HCT116 (cell line): ENCODE measurements at places on chromosomes 4 and X.

- DNase-seq = no peak
These were observed 12.6 kb downstream of the NR0B1 start for GRCh38 chrX:30296408-30297254.

GRCh38 chrX:6456196-6456595, 78.7 kb downstream of the VCX3A start:
- no peak for DNase-seq

DNA sequence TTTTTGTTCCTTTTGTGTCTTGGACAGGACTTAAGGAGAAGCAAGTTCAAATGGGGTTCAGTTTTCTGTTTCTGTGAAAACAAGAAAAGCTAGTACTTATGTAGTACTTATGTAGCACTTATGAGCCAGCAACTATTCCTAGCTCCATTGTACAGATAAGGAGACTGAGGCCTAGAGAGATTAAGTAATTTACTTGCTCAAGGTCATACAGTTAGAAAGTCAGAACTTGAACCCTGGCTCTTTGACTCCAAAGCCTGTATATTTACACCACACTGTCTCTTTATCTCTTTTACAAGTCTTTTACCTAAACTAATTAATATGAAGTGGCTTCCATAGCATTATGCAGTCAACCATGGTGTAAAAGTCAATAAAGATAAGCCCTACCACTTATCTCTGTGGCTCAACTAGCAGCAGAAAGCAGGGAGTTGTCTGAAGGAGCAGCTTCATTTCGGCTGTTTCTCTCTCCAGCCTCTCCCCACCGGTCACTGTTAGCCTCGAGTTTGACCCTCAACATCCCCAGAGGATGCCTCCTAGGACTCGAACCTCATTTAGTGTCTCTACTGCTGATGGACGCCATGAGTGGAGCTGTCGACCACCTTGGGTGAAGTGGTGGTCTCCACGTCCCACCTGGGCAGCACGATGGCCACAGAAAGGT, 209.9 kb downstream of the SHROOM3 start:
- DNase-seq = no peak

- no peak for DNase-seq
These were observed 81.2 kb downstream of the SPRY1 start for GRCh38 chr4:123477711-123478209.

DNA sequence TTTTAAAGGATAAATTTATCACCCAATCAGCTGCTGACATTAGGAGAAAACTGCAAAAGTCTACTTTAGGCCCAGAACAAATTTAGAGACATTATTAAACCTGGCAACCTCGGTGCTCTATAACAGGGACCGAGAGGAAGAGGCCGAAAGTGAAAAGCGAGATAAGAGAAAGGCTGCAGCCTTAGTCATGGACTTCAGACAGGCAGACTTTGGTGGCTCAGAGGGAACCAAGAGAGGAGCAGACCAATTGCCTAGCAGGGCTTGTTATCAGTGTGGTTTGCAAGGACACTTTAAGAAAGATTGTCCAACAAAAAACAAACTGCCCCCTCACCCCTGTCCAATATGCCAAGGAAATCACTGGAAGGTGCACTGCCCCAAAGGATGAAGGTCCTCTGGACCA, 12.8 kb upstream of the UGT2B10 start:
- no peak for DNase-seq

DNA sequence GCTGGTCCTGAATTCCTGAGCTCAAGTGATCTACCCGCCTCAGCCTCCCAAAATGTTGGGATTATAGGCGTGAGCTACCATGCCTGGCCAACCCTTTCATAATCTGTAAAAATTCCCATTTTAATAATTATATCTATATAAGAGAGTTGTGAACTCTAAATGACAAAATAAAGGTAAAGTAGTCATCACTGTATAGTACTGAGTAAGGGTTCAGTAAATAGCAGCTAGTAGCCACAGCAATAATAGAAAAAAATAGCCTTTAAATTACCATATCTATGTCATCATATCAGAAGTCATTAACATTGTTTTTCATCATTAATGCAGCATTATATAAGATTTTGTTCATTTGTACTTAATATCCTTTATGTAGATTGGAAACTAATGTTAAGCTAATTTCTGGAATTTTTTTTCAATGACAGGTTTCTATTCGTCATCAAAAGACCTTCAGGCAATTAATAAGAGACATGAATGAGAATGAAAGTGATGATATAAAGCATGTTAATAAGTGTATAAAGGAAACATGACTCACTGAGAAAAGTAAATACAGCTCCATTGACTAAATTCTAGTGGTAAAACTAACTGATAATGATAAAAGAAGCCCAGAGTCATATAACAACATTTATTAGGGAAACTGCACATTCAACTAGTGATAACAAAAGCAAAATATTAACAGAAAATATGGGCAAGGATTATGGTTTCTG, 85.9 kb upstream of the UGT8 start:
- DNase-seq = no peak

- DNase-seq = no peak
These were observed 20.3 kb downstream of the ATP8A1 start for GRCh38 chr4:42636645-42636949.
